ENCODE measurements at places on chromosomes 16 and 17.

- no peak for DNase-seq
These were observed 410.0 kb upstream of the HSBP1 start for GRCh38 chr16:83397601-83398291.

DNA sequence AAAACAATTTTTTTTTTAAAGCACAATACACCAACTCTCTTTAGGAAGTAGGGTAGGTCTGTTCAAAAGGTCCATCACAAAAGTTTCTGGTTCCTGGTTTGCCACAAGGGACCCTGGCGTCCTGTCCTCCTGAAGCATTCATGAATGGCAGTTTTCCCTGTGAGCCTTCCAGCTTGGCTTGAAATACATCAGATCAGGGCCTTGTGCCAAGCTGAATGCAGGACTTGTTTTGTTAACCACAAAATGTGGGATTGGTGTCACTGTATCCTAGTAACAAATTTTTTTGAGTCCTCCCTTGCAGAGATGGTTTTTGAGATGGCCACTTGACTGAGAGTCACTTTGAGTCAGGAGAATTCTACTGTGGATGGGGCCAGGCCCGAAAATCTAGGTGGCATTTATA is 3.9 kb downstream of the GNAO1 start:
- DNase-seq = no peak

- no peak for DNase-seq
These were observed 8.6 kb downstream of the TPSD1 start for GRCh38 chr16:1264345-1265089.

DNA sequence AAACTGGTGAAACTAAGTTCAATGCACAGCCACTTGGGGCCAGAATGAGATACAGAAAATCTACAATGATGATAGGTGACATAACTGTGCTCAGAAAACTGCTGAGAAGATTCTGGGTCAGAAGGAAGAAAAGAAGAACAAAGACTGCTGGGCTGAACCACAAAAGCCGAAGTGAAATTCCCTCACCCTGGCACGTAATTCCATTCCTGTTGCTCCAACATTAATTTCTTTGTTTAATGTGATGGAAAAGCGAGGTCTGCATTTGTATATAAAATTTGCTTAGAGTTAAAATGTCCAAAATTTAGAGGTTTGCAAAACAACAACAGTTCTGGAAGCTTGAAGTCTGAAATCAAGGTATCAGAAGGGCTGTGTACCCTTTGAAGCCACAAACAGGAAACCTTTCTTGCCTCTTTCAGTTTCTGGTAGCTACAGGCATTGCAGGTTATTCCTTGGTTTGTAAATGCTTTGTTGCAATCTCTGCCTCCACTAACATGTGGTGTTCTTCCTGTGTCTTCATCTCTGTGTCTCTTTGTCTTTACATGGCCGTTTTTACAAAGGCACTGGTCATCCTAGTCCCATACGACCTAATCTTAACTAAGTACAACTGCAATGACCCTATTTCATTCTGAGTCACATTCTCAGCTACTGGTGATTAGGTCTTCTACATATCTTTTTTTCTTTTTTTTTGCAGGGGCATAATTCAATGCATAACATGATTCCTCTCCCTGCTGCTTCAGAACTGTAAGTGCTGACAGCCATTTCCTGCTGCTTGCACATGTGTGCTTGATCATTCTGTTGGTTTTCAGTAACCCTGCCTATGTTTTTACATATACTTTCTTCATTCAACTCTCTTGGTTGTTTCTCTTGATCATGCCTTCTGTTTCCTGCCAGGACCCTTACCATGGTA is 603.0 kb upstream of the CDH8 start:
- no peak for DNase-seq

- DNase-seq = no peak
These were observed 500 bp downstream of the MAF start for GRCh38 chr16:79599837-79600637.

- no peak for DNase-seq
These were observed 1.4 kb upstream of the IL34 start for GRCh38 chr16:70644763-70645597.

- no peak for DNase-seq
These were observed 49.6 kb downstream of the GLG1 start for GRCh38 chr16:74557275-74557674.

DNA sequence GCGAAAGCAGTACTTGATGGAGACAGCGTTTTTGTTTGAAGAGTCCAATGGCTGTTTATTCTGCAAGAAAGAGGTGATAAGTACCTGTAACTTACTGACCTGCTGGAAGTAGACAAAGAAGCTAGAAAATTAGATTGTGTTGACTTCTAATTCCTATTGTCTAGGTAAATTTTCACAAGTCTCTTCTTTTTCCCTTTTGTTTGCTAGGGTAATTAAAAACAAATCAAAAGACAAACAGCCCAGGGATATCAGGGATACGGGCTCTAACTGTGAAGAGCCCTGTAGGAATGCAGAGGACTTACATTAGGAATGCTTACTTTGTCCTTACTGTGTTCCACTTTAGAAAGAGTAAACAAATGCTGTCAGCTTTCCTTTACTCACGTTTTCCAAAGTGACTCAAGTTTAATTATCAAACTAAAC is 7.0 kb downstream of the PSME3IP1 start:
- no peak for DNase-seq

DNA sequence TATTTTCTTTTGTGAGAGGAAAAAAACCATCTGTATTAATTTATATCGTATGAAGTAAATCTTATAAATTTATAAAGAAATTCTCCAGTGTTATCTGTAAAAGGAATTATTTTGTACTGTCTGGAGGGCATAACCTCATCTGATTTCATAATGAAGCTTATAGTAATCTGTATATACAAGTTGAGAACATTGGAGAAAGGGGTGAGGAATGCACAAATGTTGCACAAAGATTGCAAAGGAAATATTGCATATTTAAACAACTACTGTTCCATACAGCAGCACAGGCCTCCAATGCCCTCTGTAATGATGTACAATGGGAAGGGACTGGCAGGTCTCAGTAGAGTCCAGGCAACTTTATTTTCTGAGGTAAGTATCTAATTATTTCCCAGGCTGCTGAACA is 50.8 kb upstream of the KCNJ16 start:
- DNase-seq = no peak

- no peak for DNase-seq
These were observed 121.0 kb upstream of the TOB1 start for GRCh38 chr17:50986989-50987660.

DNA sequence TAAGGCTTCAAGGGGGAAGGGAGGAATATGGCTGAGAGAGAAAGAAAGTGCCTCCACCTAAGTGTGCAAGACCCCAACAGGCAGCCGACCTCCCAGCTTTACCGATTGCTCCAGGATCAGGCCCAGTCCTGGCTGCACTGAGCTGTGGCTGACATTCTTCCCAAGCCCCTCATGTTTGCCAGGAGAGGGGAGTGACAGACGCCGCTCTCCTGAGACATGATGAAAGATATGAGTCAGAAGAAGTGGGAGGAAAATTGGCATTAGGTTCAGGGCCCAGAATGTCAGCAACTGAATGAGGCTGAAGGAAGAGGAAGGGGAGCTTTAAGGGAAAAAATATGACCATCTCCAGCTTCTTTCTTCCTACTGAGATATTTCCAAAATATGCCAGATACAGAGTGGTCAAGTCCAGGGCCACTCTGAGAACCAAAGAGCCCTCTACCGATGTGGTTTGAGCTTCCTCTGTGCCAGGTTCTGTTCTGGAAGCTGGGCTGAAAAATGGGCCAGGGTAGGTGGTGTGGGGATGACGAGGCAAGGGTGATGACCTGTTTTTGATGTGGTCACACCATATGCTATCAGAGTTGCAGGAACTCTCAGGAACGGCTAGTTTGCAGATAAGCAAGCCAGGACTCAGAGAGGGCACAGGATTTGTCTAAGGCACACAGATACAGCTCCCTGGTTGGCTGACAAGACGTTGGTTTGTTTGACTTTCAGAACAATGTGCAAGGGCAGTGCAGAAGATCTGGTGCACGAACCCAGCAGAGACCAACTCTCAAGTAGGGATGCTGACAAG is 176.7 kb downstream of the SOX9 start:
- no peak for DNase-seq

DNA sequence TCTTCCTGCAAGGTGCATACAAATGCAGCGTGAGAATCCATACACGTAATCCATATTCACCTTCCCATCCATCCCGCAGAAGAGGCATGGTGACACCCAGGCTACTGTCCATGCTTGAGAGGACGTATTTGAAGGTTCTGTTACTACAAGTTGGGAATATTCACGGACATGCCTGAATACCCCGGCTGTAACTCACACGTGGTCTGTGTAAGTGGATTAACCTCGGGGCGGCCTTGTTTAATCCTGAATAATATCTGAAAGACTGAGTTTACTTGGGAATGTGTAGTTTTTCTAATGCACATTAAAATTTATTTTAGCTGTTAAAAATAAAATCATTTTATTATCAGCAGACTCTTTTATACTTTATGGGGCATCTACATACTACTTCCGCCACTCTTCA is 13.1 kb downstream of the CPSF4L start:
- DNase-seq = no peak

GRCh38 chr17:1918346-1919162 is 88.7 kb downstream of the RPA1 start:
- DNase-seq = no peak

DNA sequence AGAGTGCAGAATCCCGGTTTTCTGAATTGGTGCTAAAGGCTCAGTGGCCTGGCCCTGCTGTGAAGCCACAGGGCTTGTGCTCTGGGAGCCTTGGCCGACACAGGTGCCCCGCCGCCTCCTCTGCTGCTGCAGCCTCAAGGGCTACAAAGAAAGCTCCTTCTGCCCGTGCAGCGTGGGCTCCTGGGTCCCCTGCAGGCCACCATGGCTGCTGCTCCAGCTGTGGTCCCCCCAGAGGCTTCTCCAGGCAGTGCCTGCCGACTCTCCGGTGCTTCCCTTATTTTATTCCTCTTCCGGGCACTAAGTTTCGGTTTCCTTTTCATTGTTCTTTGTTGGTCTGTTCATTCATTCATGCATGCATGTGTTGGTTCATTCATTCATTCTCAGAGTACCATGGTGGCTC is 53.1 kb downstream of the CMIP start:
- DNase-seq = no peak

DNA sequence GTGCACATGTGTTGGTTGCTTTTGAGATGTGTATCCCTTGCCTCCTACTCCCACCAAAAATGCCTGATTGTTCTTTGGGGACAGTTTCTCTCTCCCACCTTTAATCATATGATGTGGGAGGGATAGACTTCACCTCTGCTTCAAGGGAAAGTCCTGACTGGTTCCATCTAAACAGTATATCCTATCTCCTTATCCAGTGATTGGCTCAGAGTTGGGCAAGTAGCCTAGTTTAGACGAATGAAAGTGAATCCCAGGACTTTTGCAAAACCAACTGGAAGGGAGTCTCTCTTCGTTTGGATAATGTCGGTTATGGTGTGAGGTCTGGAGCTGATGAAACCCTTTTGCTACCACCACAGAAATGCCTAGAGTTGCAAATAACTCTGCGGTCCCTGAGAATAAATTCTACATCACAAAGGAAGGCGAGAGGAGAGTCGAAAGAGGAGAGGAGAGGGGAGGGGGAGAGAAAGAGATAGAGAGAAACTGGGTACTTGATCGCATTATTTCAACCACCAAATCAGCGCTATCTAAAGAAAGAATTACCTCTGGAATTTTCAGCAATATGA is 77.1 kb upstream of the SALL1 start:
- DNase-seq = no peak

DNA sequence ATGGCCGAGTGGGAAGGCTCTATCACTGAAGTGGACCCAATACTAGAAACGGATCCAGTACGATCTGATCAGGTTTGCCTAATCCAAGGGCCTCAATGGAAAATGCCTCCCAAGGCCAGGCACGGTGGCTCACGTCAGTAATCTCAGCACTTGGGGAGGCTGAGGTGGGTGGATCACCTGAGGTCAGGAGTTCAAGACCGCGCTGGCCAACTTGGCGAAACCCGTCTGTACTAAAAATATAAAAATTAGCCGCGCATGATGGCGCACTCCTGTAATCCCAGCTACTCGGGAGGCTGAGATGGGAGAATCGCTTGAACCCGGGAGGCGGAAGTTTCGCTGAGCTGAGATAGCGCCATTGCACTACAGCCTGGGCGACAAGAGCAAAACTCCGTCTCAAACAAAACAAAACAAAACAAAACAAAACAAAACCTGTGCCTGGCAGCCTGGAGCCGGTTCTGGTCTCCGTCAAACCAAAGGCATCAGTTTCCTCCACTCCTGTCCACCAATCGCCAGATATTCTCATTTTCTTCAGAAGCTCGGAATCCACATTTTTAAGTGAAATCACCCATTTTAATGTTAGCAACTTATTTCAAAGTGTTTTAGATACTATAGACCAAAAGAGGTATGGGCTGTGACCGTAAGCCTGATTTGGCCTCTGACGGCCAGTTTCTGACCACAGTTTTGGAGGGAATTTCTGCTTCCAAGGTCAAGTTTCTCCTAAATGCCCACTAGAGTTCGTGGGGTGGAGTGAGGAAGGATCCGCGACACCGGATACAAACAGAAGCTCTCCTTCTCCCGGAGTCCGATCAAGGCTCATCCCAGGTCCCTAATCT is 664 bp downstream of the NQO1 start:
- DNase-seq = no peak

GRCh38 chr17:968812-969730 is 10.5 kb downstream of the NXN start:
- DNase-seq = no peak

DNA sequence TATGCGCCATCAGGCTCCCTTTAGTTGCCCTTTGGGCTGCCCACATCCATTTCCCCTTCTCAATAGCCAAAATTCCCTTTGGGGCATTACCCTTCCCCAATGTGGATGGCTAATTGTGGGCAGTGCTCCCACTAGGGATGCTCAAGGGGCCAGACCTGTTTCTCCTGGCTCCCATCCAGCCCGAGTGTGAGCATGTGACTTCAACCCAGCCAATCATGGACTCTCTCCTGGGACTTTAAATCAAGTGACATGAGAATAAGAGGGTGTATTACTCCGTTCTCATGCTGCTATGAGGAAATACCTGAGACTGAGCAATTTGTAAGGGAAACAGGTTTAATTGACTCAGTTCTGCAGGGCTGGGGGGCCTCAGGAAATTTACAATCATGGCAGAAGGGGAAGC is 60.9 kb upstream of the WSB1 start:
- no peak for DNase-seq

GRCh38 chr17:56779898-56780777 is 53.6 kb downstream of the C17orf67 start:
- DNase-seq = peak; percentile 81

GRCh38 chr17:61205401-61205800 is 194.2 kb upstream of the TBX2 start:
- DNase-seq = peak; percentile 6

DNA sequence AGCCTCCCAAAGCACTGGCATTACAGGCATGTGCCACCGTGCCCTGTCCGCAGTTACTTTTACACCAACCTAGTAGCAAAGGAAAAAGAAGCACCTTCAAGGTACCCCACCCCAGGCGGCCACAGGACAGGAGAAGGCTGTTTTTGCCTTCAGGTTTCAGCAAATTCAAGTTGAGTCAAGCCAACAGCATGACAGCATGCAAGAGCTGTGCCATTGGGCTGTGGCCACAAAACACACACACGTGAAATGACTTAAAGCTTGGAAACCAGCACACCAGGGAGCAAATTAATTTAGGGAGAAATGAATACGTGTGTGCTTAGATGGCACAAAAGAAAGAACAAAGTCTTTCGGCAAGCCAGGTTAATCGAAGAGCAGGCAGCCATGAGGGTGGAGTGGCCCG is 39.7 kb downstream of the ERCC4 start:
- DNase-seq = no peak
